HepG2 (cell line): ENCODE measurements at places on chromosomes 7 and 10. TPM values are rescaled to one million over a fixed set of nuclear protein-coding genes. Genes with fewer than 3 reads are reported as not detected.

- no peak for DNase-seq
Observed at GRCh38 chr10:92799568-92799967, 48.8 kb upstream of the EXOC6 start.

DNA sequence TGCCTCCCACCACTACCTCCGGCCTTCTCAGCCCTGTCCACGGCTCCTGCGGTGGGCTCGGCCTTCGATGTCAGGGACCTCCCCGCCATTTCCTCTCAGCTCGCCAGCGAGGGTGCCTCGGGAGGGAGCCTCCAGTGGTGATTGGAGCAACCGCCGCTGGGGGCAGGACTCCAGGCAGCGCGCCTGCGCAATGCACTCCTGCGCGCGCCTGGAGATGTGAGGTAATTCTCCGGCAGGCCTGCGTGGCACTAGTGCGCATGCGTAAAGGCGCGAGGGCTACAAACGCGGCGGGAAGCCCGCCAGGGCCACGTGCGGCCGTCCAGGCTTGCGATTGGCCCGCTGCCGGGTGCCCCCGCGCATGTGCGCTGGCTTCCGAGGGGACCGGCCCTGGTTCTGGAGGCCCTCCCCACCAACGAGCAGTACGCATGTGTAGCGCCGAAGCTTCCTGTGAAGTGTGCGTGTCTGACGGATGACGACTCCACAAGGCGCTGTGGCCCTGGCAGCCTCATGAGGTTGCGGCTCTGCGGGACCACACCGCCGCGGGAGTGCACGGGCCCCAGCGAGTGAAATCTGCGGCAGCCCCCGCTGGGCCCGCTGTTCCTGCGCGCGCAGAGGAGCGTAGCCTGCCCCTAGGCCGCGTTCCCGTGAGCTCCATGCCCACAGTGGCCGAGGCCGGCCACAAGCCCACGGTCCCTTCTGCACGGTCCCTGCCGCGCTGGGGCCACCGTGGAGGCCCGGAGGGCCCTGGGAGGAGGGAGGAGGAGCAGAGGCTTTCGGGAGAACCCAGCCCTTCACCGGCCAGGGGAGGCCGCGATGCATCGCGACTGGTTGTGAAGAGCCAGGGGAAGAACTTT is at the start of gene SYCE1:
TSS of gene SYCE1 (minus strand) at position 143 of the 854 bp plus-strand sequence. CDS start at position 89, 54 bp downstream.
- DNase-seq, result no peak

- DNase-seq, result no peak
Observed at GRCh38 chr7:90111-91063, 102.0 kb upstream of the FAM20C start.

DNA sequence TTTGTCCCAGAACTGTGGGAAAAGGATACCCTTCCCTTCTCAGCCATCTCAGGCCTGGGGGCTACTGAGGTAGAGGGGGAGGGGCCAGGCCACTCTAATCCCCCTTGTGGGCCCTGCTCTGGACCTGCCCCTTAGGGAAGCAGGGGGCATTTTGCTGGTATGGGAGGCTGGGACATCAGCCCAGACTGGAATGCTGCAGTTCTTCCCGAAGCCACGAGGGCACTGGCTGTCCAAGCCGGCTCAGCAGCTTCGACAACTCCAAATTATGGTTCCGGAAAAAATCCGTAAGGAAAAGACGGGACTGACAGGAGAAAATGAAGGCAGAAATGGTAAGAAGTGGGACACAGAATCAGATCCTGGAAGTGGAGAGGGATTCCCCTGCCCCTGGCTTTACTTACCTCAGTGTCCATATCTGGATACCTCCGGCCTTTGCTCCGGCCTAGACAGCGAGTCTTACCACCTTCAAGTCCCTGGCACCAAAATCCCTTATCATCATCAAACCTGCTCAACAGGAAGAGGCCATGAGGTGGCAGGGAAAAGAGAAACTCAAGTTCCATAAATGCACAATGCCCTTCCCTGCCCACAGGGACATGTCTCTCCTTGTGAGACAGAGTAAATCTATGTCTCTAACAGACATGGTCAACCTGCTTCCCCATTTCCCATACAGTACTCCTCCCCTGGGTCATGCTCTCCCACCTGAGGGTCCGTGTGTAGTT is 9.0 kb downstream of the NDST2 start:
- no peak for DNase-seq

GRCh38 chr10:114648368-114648767 is 9.7 kb downstream of the ABLIM1 start:
- peak; percentile 68 for DNase-seq

Gene TAS2R3
- 0.72 and 0.74 TPM in 2 replicates for polyA plus RNA-seq

Gene C7orf57
- polyA plus RNA-seq, result not detected in 2 replicates
